ENCODE measurements at places on chromosomes 1 and 21.

GRCh38 chr1:151047925-151048644 lies 534 bp downstream of the C1orf56 start:
- peak; percentile 74 for DNase-seq

DNA sequence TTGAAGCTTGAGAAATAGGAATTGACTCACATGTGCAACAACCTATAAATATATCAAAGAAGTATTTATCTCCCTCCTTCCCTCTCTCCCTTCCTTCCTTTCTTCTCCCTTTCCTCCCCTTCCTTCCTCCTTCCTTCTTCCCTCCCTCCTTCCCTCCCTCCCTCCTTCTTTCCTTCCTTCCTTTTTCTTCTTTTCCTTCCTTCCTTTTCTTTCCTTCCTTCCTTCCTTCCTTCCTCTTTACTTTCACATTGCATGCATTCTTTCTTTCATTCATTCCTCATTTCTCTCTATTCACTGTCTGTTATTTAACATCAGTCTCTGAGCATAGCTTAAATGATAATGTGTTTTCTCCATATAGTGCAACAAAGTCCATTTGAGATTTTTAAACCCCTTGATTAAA lies 214.2 kb downstream of the CHRM3 start:
- DNase-seq, result no peak

DNA sequence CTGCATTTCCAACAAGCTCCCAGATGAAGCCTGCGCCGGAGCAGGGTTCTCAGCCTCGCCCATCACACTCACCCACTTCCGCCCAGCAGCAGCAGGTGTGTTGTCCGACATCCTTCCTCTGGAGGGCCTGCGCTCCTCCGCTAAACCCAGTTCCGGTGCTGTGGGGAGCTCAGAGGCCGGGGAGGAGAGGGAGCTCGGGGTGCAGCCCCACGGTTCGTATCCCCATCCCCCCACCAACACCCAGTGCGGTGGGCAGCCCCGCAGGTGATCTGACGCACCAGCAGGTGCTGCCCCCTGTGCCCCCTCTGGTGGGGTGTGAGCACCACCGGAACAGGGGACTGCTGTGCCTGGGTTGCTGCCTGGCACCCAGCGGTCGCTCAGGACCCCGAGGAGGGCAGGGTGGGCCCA lies 3.4 kb upstream of the PEX10 start:
- DNase-seq, result peak; percentile 67

- no peak for DNase-seq
These were observed 36.6 kb downstream of the SLAMF6 start for GRCh38 chr1:160486453-160486852.

GRCh38 chr1:193131266-193131860 lies 9.5 kb downstream of the CDC73 start:
- DNase-seq, result no peak

DNA sequence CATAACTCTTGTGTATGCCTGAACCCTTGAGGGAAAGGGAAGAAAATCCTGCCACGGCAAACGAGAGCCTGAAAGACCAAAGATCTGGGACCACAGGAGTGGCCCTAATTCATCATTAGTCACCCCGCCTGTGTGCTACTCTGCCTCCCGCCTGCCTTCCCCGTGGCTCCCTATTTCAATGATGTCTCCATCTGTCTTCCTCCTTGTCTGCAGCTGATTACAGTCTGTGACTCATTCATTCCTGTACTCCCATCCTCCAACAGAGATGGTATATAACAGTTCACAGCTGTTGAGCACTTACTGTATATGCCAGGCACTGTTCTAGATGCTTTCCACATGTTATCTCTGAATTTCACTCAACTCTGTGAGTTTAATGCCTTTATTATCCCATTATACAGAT lies 96.6 kb downstream of the SEC16B start:
- DNase-seq, result no peak

DNA sequence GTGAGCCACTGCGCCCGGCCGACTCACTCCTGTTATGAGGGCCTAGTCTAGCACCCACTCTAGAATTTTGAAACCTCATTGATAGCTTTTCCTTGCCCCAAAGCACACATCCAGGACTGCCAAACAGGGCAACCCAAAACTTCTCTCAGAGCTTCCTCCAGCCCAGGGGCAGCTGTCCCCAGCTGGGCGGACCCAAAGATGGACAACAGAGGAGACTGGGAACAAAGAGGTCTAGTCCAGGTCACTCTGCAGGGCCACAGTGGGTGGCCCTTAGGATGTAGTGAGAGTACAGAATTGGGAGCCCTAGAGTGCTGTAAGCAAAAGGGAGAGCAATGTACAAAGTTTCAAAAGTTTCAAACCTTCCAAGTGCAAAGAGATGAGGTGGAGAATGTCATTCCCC lies 1.2 kb downstream of the CD34 start:
- DNase-seq, result no peak

- DNase-seq, result no peak
These were observed 7.0 kb upstream of the TRIM45 start for GRCh38 chr1:117128323-117129079.
